ENCODE measurements at places on chromosomes 1 and 21.

GRCh38 chr1:185491604-185492003, 174.6 kb upstream of the IVNS1ABP start:
- DNase-seq, result no peak

DNA sequence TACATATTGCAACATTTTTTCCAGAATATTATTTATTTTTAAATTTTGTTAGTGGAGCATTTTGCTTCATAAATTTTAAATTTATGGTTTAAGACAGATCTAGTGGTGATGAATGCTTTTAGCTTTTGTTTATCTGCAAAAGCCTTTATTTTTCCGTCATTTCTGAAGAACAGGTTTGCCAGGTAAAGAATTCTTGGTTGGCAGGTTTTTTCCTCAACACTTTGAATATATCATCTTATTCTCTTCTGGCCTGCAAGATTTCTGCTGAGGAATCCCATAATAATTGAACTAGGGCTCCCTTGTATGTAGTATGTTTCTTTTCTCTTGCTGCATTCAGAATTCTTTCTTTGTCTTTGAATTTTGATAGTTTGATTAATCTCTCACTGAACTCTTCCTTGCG, 50.8 kb upstream of the SAMD13 start:
- no peak for DNase-seq

DNA sequence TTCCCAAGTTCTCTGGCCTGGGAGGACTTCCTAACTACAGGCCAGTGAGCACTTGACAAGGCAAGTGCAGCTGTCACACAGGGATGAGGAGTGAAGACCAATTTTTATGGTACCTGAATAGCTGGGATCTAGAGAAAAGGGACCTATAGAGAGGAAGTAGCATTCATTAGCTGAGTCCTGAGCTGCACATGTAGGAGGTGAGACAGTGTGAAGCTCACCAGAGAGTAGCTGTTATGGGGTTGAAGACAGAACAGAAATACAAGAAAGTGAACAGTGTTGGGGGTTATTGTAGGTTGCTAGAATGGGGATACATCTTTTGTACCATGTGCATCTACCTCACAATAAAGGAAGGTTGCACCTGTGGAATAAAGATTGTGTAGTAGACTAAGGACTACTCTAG, 37.7 kb upstream of the PYHIN1 start:
- no peak for DNase-seq

GRCh38 chr1:24416666-24417391, 1.2 kb downstream of the NIPAL3 start:
- no peak for DNase-seq

- no peak for DNase-seq
Measured at GRCh38 chr1:109894823-109895719, 15.6 kb upstream of the CSF1 start.

DNA sequence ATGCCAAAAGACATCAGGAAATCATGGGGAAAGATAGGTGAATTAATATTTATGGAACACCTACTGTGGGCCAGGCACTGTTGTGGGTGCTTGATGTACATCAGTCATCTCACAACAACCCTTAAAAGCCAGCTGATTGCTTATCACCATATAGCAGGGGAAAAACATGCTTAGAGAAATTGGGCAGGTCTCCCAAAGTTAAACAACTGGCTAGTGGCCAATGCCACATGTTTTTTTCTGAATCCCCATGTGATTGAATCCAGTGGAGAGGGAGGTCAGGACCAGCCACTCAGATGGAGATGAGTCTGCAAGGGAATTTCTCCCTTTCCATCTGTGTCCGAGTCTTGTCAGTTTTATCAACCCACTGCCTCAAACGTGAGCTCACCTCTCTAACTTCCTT, 33.5 kb downstream of the UTP25 start:
- no peak for DNase-seq

GRCh38 chr1:228152097-228152917, 2.6 kb downstream of the GJC2 start:
- DNase-seq, result no peak

DNA sequence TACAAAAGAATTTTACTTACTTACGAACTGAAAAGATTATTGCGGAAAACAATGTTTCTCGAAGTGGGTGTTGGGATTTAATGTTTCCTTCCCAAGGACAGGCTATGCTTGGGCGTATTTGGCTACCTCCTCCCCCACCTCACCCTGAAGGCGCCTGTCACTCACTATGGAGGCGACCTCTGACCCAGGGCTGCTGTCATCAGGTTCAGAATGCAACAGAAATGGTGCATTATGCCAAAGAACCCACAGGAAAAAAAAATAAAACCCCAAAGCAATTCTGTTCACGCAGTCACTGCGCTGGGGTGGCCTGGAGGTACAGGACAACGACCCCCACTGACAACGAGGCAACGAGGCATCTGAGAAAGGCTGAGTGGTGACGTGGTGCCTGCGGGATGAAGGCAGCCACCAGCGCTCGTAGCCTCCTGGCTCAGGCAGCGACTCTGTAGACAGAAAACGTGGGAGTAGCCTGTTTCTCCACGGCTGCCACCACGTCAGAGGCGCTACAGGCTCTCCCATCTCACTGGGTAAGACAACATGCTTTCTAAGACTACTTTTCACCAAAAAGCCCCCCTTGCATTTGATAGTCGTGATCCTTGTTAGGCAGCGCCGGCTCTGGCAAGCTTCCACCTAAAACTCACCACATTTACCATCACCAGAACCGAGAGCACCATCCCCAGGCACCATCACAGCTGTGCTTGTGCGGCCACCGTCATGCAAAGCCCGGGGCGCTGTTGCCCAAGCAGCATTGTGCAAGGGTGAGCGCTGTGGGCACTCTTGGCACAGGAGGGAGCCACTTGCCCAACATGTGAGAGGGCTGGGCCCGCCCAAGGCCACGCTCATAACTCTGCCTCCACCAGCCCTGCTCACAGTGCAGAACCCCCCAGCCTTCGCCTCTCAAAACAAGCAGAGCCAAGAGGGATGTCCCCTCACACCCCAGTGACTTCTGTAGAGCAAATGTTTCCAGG, 14.3 kb downstream of the NADK start:
- DNase-seq, result no peak

DNA sequence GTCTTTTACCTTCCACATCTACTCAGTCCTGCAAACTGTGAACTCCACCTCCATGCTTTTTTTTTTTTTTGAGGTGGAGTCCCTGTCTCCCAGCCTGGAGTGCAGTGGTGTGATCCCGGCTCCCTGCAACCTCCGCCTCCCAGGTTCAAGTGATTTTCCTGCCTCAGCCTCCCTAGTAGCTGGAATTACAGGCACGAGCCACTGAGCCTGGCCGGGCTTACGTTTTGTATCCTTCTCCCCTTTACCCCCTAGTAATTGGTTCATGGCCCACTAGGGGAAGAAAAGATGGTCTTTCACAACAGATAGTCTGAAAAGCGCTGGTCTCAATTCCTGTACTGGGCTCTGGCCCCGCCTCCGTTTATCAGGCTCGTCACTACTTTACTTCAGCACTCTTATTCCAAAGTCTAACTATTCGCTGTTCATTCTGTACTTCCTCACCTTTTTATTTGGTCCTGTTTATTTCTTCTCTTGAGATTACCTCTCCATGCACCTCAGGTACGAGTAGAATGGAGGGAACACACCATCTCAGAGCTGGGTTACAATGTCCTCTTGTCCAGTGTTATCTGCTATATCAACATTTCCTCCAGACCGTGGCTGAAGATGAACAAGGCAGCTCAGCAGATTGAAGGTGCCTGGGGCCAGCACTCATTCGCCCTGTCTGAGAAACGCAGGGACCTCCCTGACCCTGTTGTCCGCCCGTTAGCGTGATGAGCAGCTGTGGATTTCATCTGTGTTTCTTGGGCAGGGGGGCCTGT, 16.2 kb downstream of the CNST start:
- no peak for DNase-seq

DNA sequence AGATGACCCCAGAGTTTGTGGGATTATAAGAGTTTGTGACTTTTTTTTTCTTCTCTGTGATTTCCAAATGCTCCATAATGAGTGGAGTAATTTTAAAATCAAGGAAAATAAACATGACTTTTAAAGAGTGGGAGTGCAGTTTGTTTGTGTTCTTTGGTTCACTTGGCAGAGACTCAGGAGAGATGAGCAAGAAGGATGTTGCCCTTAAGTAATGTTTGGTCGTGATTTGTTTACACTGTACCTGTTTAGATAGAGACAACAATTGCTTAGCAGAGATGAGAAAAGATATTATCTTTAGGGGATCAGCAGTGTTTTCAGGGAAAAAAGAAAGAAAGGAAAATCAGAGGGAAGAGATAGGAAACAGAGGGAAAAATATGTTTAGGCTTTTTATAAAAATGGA, 170.8 kb downstream of the ADSS2 start:
- no peak for DNase-seq

DNA sequence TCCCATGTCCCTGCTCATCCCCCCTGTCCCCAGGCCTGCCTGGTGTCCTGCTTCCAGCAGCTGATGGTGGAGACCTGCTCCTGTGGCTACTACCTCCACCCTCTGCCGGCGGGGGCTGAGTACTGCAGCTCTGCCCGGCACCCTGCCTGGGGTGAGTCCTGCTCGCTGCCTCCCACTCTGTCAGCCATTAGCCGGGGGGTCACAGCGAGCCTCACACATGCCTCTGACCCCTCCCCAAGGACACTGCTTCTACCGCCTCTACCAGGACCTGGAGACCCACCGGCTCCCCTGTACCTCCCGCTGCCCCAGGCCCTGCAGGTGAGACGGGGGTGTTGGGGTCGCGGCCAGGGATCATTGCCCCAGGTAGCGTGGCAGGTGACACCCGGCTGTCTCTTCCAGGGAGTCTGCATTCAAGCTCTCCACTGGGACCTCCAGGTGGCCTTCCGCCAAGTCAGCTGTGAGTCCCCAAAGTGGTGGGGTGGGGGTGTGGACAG, 10.0 kb downstream of the SCNN1D start:
- peak; percentile 23 for DNase-seq

DNA sequence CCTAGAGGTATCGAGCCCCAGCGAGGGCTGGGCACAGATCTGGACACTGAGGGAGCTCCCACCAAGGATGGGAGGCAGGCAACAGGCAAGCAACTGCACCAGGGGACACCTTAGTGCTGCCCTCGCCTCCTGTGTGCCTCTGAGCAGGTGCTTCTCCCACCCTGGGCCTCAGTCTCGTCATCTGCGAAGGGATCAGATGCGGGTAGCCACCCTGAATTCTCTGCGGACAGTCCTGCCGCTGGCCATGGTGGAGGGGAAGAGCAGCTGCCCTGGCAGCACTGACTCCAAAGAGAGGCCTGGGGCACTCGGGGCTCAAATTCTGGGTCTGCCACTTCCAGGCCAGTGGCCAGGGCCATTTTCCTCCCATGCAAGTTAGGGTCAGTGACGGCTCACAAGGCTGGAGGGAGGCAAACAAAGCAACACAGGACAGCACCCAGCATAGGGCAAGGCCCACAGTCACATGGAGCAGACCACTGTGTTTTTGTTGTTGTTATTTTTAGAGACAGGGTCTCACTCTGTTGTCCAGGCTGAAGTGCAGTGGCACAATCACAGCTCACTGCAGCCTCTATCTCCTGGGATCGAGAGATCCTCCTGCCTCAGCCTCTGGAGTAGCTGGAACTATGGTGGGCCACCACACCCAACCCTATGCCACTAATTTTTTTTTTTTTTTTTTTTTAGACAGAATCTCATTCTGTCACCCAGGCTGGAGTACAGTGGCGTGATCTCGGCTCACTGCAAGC, 7.1 kb upstream of the SDC3 start:
- no peak for DNase-seq

DNA sequence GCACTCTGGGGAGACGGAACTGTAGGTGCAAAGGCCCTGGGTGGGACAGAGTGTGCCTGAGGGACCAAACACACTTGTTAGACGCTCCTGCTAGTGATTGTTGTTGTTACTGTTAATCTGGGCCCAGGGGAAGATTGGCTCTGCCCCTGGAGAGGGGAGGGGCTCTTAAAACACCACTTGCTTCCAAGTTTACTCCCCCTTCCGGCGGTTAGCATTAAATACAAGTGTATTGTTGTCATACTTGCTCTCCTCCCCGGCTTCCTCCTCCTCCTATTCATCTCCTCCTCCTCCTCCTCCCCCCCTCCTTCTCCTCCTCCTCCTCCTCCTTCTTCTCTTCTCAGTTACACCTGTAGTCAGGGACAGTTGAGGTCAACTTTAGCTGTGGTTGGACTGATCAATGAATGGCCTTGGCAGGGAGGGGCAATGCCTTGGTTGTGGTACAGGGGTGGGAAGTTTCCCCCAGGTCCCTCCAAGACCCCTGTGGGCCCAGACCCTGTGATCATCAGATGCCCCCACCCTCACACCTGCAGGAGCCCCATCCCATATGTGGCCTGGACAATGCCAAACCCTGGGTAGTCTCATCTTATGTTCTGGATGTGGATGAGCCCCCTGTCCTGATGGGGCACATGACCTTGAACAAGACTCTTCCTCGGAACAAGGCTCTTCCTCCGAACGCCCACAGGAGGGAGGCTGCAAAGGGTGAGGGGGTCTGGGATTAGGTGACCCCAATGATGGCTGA, 217.3 kb downstream of the PTPRU start:
- no peak for DNase-seq

DNA sequence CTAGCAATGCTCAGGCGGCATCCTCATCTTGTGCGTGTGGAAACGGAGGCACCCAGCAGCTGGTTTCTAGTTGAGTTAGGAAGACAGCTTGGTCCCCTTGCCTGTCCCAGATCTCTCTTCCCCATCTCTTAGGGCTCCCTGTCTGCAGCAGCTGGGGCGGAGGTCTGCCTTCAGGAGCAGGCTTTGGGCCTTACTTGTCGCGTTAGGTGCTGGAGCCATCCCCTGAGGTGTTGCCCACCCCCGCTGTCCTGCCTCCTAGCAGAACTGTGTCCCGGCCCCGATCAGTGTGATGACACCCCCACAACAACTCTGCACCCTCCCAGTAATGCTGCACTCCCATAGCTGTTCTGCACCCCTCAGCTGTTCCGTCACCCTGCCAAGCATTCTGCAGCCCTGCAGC, 40.7 kb downstream of the UMODL1 start:
- no peak for DNase-seq

DNA sequence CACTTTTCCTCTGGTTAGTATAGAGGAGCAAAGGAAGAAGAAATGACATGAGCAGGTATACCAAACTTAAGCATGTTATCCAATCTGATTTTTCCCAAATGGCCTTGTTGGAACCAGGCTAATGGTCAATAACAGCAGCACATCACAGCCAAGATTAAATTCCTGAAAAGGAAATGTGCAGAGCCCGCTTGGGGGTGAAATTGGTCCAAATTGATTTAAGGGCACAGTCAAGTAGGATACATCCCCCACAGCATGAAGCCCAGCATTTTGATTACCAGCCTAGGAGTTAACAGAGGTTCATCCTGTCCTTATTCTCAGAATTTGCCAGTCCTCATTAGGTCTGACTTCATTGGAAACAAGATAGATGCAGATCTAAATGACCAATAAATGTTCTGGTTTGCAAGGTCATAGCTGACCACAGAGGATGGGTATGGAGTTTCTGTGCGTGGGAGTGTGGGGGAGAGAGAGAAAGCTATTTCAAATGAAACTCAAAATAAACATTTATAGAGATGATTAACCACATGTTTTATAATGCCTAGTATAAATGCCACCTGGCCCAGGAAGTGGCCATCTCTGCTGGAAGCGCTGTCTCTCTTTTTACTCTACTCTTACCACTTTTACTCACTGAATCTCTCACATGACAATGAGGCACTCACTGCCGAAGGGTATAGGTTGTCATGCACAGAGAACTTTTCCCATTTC, 38.7 kb downstream of the RGS5 start:
- DNase-seq, result no peak

All from effector memory CD4-positive, alpha-beta T cell (primary cell).